Muscle of arm (tissue), 14 donors: ENCODE measurements at places on chromosomes 2 and 18. TPM values are rescaled to one million over a fixed set of nuclear protein-coding genes. Genes with fewer than 3 reads are reported as not detected.
A peak's percentile ranks its signal among the peaks of the same experiment; 100 is the strongest.

Gene HES6
- polyA plus RNA-seq, result 13.1 TPM

Gene RGPD3
- 0.20 TPM for polyA plus RNA-seq

Gene CTNNA2
- 1.4 TPM for polyA plus RNA-seq

Gene SERPINB10
- polyA plus RNA-seq, result not detected

Gene FAM136A
- polyA plus RNA-seq, result 46.0 TPM

Gene FASTKD1
- polyA plus RNA-seq, result not detected

Gene GPATCH11
- polyA plus RNA-seq, result not detected

Gene VWA3B
- polyA plus RNA-seq, result not detected

Gene KYNU
- polyA plus RNA-seq, result 1.2 TPM

Gene ANKRD29
- polyA plus RNA-seq, result 4.7 TPM

- DNase-seq, result no peak
These were observed 117.8 kb upstream of the SMAD2 start for GRCh38 chr18:48048251-48048650.

- DNase-seq, result no peak
These were observed 401.9 kb downstream of the MEIS1 start for GRCh38 chr2:66836851-66837250.

- DNase-seq, result peak; percentile 35
These were observed 582.8 kb downstream of the ZEB2 start for GRCh38 chr2:143936848-143937722.

- DNase-seq, result no peak
These were observed 9.6 kb downstream of the ANKRD12 start for GRCh38 chr18:9146224-9146623.

- DNase-seq, result no peak
These were observed 114.2 kb upstream of the ZNF236 start for GRCh38 chr18:76708071-76708721.

- DNase-seq, result no peak
These were observed 66.2 kb downstream of the CUL3 start for GRCh38 chr2:224518806-224519580.

- no peak for DNase-seq
These were observed 43.2 kb downstream of the PHLPP1 start for GRCh38 chr18:62758591-62758990.

DNA sequence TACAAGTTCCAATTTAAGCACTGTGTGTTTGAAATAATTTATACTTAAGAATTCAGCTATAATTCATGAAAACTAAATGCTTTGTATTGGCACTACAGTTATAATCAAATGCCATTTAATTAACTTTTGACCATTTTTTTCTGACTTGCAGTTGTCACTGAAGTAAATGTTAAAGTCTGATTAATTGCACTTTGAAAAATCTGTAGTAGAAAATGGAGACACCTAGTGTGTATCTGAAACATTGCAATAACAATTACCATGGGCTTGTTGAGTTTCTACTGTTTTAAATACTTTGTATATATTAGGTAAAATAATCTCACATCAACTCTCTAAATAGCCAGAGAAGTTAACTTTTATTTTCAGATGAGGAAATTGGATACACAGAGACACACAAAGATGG is 458.6 kb upstream of the FSIP2 start:
- peak; percentile 0 for DNase-seq

DNA sequence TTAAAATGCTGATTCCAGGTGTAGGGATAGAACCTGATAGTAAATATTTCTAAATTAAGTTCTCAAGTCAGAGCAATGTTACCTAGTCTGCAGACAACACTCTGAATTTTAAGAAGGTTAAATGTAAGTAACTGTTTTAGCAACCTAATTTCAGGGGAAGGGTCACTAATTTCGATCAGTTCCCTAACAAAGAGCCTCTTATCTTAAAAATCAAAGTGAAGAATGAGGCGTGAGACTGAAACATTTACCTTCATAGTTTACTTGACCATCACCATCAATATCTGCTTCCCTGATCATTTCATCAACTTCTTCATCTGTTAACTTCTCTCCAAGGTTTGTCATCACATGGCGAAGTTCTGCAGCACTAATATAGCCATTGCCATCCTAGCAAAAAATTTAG is 6.4 kb upstream of the STPG4 start:
- DNase-seq, result no peak

- no peak for DNase-seq
These were observed 19.2 kb downstream of the ATOH8 start for GRCh38 chr2:85772841-85773491.

GRCh38 chr18:24811950-24812681 is 351.7 kb downstream of the HRH4 start:
- DNase-seq, result peak; percentile 76

GRCh38 chr2:10205162-10205475 is 82.6 kb downstream of the RRM2 start:
- no peak for DNase-seq

- DNase-seq, result no peak
These were observed 245.1 kb downstream of the NEDD4L start for GRCh38 chr18:58288921-58289797.

DNA sequence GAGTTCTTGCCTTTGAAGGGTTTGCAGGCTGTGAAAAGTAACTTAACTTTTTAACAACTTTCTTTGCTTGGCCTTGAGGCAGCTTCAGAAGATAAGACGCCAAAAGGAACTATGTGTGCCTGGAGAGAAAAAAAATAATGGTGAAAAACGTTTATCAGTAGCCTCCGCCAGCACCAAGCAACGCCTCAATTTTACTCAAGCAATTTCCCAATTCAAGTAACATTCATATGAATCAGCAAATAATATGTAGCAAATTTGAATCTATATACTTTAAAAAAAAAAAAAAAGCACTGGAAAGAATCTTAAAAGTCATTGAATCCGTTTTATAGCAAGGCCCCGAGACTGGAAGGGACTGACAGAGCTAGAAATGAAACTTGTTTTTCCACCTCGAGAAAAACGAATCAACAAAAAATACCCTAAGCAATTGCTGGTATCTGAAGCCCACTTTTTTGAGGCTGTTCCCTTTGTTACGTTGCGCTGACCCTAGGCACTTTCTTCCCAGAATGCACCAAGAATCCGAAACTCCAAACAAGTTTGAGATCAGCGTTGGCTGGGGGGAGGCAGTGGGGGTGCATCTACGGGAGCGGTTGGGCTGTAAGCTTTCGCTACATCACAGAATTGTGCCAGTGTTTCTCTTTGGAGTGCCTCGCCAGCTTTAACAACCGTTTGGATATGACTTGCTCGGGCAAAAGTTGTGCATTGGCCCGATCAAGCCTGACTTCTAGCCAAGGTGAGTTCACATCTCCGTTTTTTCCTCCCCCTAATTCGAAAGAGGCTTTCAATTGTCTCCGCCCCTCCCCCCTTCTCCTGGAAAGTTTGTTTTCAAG is 2.7 kb upstream of the TGIF1 start:
- peak; percentile 87 for DNase-seq
